ENCODE measurements at places on chromosomes 4 and X. TPM values are rescaled to one million over a fixed set of nuclear protein-coding genes. Genes with fewer than 3 reads are reported as not detected.

Gene PAGE5
- total RNA-seq, result not detected

Gene MID1
- 0.60 TPM for total RNA-seq

Gene HS6ST2
- 0.19 TPM for total RNA-seq

- H3K27me3 ChIP-seq, result peaks cover 7% of the 10 kb centered on the region
- DNase-seq, result no peak
- H3K4me3 ChIP-seq, result no peak overlapping the region
- H3K36me3 ChIP-seq, result no peaks in the 10 kb centered on the region
These were observed 676.7 kb upstream of the LCORL start for GRCh38 chr4:18698119-18698883.

DNA sequence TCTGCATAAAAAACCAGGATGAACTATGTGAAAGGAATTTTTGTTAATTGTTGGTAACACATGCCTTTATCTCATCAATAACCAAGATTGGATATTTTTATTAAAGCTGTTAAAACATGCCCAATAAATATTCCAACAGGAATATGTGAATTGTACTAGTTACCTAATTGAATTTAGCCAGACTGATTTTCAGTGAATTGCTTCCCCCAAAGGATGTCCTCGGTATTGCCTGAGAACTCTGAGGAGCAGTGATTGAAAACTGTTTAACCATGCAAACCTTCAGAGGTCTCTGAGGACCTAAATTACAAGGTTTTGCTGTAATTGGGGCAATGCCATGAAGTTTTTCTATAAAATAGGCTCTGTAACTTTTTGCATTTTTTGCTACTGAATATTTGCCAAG is 66.6 kb downstream of the BLTP1 start:
- H3K4me3 ChIP-seq, result no peak overlapping the region
- H3K4me1 ChIP-seq, result peaks cover 6% of the 10 kb centered on the region
- DNase-seq, result no peak
- no peaks in the 10 kb centered on the region for H3K27me3 ChIP-seq

DNA sequence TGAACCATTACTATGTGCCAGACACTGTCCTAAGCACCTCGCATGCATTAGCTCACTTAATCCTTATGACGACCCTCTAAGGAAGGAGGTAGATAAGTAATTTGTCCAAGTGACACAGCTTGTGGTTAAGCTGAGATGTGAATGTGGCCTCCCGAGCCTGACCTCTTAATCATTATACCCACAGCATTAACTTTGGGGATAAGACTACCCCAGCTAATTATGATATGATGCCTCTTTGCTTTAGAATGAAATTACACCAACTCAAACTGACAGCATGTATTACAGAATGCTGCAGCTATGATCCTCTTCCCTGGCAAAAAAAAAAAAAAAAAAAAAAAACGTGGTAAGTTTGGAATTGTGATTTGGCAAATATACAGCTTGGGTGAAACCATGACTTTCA is 53.5 kb downstream of the APBB2 start:
- H3K4me1 ChIP-seq, result no peaks in the 10 kb centered on the region
- H3K4me3 ChIP-seq, result no peak overlapping the region
- no peak for DNase-seq
- no peak overlapping the region for H3K27ac ChIP-seq

All from activated T-cell treated with anti-CD3 and anti-CD28 coated beads, Interleukin-2, amount 50 U/mL, for 72 hours (primary cell).